Peyer's patch (tissue), 4 donors: ENCODE measurements at places on chromosomes 12 and 14.

GRCh38 chr14:92503756-92504491 lies 9.7 kb upstream of the RIN3 start:
- no peak for DNase-seq

DNA sequence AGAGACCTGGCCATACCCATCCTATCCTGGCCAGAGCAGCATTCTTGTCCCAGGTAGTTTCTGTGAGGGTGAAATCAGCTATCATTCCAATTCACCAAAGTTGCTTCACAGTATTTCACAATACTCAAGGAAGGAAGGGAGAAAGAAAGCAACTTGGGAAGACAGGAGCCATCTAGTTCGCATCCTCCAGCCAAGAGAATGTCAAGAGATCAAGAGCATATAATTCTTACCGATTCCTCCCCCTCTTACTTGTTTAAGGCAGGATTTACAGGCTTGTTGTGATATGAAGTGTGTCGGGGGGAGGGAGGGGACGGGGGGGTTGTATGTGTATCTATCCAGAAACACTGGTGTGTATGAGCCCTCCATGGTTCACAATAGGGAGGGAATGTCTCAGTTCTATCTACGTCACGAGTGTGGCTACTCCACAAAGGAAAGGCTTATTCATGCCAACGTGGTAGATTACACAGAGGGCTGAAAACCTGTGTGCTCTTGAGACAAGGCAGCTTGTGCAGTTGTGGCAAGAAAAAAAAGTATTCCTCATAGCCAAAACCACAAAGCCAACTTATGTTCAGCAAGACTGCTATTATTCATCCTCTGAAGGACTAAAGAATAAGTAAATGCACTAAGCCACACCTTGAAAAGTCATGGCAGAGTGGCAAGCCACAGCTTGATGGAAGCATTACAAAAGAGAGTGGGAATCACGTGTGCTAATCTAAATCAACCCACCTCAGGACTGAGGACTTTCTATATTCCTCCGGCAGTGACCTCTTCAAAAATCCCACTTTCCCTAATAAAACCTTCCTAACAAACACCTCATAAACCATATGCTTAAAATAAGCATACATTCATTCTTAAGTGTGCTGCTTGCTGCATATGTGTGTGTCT lies 35.0 kb downstream of the CORO1C start:
- DNase-seq, result no peak

GRCh38 chr12:64097366-64098105 lies 124.6 kb downstream of the KICS2 start:
- no peak for DNase-seq

- peak; percentile 49 for DNase-seq
These were observed 323.4 kb downstream of the VRK1 start for GRCh38 chr14:97120611-97121031.

- DNase-seq, result no peak
These were observed 105.1 kb downstream of the RMST start for GRCh38 chr12:97567619-97568110.

DNA sequence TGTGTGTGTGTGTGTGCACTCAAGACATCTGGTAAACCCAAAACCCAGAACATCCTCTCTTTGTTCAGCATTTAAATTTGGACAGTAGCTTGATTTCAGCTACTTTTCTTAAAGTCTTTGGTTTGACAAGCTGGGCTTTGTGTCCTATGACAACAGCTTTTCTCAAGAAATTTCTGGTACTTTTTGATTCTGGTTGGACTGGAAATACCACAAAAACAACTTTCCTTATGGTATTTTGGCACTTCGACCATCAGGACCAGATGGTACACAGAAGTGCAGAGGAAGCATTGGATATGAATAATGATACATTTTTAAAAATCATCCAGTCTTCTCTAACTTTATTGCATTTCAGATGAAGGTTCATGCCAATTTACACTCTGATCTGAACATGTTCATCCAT lies 286.6 kb upstream of the FLRT2 start:
- DNase-seq, result no peak

DNA sequence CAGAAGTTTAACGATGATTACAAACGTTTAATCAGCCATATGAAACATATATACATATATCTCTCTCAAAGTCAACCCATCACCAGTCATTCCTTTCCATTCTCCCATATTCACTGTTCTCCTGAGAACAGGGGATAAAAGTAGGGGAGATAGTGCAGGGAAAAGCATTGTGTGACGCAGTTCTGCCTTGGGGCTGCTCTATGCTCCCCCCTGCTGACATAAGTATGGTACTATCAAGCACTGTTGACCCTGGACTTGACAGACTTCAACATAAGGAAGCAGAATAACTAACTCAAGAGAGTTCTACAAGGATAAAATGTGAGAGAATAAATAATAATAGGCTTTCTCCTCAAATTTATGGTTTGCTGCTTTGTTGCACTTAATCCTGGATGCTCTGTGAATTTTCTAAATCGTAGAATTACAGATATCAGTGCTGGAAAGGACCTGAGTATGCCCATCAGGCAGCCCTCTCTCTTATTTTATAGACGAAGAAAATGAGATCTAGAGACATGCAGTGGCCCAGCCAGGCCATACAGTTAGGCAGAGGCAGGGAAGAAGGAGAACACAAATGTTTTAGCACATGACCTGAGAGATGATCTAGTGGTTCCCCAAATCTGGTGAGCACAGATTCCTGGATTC lies 87.2 kb downstream of the SCN8A start:
- no peak for DNase-seq

DNA sequence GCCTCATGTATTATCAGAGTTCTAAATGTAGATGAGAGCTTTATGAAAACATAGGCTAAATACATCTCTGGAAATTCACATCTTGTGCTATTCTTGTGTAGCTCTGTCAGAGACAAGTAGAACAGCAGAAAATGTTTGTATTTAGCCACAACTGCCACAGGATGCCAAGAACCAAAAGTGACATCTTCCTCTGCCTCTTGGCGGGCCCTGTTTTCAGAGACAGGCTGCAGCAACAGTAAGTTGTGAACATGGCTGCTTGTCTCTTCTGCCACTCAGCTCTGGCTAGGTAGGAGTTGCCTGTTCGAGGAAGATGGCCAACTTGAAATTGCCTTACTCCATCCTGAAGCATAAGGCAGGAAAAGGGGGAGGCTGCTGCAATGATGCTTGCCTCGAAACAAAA lies 30.4 kb downstream of the SETD3 start:
- DNase-seq, result no peak

- DNase-seq, result no peak
These were observed 2.4 kb downstream of the GALNT6 start for GRCh38 chr12:51388846-51389245.

DNA sequence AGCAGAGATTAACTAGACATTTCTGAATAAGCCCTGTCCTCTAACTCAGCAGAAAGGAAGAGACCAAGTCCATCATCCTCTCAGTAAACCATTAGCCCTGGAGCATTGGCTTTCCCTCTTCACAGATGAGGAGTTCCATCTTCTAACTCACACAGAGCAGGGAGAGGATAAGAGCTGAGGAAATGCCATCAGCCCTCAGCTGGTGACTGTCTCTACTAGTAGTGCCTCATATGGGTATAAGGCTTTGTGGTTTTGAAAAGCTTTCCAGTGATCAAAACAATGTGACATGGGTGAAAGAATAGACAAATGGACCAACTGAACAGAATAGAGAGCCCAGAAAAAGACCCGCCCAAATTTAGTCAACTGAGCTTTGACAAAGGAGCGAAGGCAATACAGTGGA lies 197.2 kb upstream of the NUDT4 start:
- no peak for DNase-seq
